Activated CD4-positive, alpha-beta T cell treated with anti-CD3 and anti-CD28 coated beads for 48 hours (primary cell): ENCODE measurements at places on chromosomes 1 and 21.

GRCh38 chr1:36115200-36115669 is 9.8 kb downstream of the COL8A2 start:
- no peak for DNase-seq

GRCh38 chr1:226821719-226822085 is 48.7 kb upstream of the PSEN2 start:
- DNase-seq: no peak

- peak; percentile 80 for DNase-seq
Measured at GRCh38 chr21:45590726-45591618, 48.7 kb upstream of the SLC19A1 start.

GRCh38 chr1:216478238-216478637 is 55.0 kb upstream of the USH2A start:
- no peak for DNase-seq

DNA sequence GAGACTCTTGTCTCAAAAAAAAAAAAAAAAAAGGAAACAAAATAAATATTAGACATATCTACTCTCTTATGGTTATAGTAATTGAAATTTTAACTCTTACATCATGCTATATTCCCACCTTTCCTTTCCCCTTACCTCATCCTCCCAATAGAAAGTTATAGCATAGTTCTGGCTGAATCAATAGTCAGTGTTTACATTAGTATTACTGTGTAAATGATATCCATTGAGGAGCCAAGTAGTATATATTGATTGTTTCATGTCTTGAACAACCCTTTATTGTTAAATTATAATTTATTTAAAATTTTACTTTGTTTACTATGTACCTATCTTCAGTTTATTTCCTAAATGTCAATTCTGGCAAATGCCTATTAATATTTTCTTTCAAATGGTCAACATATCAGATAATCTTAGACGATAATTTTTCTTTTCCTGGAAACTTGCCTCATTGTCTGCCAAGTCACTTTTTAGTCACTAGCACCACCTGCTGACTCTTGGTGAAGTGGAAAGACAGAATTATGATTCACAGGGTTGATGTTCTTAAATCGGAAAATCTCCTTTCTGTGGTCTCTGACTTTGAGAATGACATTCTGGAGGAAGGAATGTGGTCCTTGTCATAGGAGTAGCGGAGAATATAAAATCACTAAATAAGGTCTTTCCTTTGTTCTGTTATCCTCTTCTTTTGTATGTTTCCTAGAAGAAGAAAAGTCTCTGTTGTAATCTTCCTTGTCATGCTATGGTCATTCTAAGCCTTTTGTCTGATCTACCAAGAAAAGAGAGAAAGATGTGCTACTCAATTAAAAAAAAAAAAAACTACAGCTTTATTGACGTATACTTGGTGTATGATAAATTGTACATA is 8.6 kb downstream of the HJV start:
- peak; percentile 56 for DNase-seq

DNA sequence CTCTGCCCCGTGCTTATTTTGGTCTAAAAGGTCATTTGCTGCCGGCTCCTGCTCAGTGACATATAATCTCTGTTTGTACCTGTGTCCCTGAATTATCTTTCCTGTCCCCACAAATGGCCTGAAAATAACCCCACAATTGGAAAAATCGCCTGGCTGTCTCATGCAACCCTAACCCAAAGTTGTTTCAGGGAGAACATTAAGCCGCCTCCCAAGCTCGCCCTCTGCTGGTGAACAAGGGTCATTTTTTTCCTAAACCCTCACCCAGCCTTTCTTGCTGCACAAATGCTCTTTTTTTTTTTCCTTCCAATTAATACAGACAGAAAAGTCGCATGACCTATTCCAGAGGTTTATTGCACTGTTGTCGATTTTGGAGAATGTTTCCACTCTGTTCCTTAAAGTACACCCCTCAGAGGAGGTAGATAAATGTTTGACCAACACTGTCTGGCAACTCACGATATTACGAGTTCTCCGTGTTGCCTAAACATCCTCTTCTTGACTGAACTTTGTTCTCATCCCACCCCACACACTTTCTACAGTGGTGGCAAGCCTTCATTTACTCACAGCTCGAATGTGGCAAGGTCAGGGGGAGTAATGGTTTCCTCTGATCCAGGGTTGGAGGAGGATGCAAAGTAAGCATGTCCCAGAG is 148.7 kb downstream of the ZZZ3 start:
- peak; percentile 66 for DNase-seq

DNA sequence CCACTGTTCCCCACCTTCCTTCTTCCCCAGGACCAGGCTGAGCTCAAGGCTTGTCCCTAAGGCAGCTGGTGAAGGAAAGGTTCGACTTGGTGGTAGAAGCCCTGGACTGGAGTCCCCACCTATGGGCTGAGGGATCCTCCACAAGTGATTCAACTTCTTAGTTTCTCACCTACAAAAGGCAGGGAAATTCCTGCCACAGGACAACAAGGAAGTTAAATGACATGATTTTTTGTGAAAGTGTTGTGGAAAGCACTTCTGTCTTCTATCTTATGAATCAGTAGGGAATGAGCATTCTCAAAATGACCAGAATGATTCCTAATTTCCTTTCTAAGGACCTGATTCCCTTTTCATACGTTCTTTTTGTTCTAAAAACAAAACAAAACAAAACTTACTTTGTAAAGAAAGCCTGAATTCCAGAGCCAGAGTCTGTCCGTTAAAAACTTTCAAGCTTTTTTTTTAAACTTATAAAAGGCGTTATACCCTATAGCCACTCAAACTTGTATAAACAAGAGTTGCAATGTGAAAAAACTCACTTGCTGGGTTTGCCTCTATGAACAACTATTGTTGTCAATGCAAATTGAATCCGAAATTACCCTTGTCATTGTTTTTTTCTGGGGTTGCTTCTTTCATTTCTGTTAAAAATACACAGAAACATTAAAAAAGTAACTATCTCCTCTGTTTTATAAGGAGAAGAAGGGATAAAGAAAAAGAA is 12.2 kb downstream of the KCNJ15 start:
- no peak for DNase-seq

- DNase-seq: no peak
Measured at GRCh38 chr1:175862408-175862807, 119.0 kb upstream of the TNR start.

DNA sequence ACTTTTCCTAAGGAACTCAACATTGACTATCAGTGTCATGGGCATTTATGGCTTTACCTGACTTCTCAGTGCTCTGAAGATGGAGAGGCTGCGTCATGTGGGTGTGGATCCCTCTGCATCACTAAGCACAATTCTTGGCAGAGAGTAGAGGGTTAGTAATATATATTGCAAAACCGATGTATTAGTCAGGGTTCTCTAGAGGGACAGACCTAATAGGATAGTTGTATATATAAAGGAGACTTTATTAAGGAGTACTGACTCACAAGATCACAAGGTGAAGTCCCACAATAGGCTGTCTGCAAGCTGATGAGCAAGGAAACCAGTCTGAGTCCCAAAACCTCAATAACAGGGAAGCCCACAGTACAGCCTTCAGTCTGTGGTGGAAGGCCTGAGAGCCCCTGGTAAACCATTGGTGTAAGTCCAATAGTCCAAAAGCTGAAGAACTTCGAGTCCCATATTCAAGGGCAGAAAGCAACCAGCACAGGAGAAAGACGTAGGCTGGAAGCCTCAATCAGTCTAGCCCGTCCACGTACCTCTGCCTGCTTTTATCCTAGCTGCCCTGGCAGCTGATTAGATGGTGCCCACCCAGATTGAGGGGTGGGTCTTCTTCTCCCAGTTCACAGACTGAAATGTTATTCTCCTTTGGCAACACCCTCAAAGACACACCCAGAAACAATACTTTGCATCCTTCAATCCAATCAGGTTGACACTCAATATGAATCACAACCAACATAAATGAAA is 159.7 kb upstream of the NRIP1 start:
- no peak for DNase-seq

DNA sequence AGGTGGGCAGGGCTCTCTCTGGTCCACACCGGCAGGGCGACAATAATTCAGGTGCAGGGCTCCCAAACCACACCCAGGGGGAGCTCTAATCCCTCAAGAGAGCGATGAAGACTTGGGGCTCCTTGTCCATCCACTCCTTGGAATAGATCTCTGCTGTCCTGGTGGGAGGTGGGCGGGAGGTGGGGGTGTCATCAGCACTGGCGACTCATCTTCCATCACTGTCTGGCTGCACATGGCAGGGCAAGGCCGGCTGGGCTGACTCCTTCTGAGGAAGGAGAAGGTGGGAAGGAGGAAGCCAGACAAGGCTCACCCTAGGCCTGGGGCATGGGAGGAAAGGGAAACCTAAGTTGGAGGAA is 29.3 kb downstream of the TNNT2 start:
- DNase-seq: peak; percentile 54

DNA sequence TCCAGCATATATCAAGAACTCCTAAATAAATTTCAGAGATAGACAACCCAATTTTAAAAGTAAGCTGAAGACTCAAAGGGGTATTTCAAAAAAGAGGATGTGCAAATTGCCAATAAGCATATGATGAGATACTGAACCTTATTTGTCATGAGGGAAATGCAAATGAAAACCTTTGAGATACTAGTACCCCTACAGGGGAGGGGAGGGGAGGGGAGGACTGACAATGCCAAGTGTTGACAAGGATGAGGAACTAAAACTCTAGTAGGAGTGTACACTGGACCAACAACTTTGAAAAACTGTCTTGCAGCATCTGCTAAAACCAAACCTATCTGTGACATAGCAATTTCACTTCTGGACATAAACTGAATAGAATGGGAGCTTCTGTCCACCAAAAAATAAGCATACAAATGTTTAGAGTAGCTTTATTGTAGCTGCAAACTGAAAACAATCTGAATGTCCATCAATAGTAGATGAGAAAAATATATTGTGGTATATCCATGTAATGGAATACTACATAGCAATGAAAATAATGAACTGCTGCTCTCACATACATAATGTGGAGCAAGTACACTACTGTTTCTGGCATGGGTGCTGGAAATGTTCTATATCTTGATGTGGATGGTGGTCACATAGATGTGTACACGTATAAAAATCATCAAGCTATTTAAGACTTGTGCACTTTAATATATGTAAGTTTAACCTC is 57.2 kb downstream of the CDK18 start:
- DNase-seq: no peak

- DNase-seq: no peak
Measured at GRCh38 chr1:10057343-10057742, 24.6 kb downstream of the UBE4B start.

GRCh38 chr1:210822932-210823331 is 311.0 kb downstream of the KCNH1 start:
- DNase-seq: no peak
